ENCODE measurements at places on chromosomes 6 and 20. TPM values are rescaled to one million over a fixed set of nuclear protein-coding genes. Genes with fewer than 3 reads are reported as not detected.

The LPA gene
- total RNA-seq = not detected

The TCP11 gene
- total RNA-seq = 0.18 TPM

DNA sequence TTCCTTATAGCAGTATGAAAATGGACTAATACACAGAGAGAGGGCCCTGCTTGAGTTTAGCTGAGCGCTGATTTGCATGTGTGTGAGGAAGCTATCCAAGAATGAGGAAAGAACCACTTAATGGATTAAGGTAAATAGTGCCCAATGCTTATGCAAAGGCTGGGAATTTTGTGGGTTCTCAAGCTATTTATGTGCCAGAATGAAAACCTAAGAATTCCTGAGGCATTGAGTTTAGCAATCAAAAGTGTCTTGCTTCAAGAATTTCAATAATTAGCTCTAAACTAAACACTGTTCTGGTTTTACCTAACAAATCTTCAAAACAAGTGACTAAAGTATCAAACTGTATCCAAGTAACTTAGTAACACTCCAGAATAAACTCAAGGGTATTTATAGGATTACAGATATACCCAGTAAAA is 7.0 kb upstream of the OR14J1 start:
- DNase-seq = no peak

DNA sequence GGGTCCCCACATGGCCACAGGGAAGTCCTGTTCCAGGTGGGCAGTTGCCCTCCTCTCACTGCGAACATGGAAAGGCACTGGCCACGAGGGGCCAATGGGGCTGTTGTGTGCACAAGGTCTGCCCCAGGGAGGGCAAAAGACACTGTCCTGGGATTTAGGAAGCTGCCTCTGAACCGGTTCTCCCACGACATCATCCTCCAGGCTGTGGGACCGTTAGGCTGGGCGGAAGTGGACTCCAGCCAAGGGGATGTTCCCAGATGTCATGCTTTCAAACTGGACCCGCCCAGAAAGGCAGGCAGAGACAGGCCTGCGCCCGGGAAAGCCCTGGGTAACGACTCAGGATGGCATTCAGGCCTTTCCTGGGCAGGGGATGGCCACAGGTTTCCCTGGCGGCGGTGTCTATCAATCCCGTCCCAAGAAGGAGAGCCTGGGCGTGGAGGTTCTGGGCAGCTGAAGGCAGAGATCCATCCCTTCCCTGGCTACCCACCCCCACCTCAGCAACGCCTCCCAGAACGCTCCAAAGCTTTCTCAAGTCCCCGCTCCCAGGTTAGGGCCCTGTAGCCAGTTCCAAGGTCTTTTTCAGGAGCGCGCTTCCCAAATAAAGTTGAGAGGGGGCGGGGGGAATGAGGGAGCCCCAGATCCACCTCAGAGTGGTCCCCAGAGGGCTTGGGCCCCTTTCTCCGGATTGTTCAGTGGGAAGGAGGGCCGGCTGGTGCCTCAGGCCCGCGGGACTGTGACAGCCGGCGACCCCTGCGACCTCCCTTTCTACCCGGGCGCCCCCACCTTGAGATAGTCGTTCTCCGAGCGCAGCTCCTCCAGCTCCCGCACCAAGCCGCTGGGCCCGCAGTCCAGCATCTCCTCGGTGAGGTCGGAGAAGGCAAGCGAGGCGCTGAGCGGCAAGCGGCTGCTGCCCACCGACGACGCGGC is 13.8 kb upstream of the TLDC2 start:
- DNase-seq = no peak

DNA sequence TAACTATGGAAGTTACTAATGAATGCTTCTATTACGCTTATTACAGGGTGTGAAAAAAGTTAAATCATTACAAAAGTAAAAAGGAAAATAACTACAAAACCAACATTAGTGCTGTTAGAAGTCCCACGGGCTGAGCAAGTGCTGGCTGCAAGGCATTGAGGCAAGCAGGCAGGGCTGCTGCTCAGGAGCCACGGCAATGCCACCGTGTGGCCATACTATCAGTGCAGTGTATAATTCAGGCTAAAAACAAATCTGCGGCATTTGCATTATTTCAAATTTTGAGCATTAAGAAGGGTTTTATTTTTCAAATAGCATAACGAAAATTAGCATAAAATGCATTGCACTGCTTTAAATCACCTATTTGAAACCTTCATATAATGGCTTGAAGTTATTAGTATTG is 17.1 kb downstream of the IFNGR1 start:
- DNase-seq = no peak

DNA sequence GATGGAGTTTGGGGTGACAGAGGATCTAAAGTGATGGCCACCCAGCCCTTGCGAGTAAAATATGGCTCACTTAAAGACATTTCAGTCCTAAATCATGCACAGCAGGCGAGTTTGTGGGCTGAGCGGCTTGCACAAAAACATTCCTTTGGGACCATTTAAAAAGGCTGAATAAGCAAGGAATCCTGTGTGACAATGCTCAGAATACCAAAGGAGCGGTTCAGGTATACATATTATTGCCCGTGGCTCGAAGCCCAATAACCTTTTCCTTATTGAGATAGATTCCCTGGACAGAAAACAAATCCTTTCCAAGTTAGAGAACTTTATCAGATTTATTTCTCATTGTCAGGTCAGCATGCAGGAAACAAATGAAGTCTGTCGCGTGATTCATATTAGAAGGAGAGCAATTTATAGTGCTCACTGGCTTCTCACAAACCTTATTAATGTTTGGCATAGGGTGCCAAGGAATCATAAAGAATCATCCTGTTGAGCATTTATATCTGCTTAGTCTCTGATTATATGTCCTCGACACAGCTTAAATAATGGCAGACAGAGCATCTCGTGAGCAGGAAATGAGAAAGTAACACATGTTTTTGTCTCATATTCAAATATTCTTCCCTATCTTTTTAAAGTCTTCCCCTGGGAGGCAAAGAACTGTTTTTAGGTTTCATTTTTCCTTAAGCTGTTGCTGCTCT is 121.3 kb downstream of the TRMT11 start:
- no peak for DNase-seq
